ENCODE measurements at places on chromosomes 12 and 14.

GRCh38 chr14:44955528-44955927 lies 6.2 kb downstream of the KLHL28 start:
- H3K27ac ChIP-seq = no peak overlapping the region
- H3K4me1 ChIP-seq = peaks cover 6% of the 10 kb centered on the region
- no peak overlapping the region for H3K4me3 ChIP-seq
- no peaks in the 10 kb centered on the region for H3K27me3 ChIP-seq
- DNase-seq = no peak

DNA sequence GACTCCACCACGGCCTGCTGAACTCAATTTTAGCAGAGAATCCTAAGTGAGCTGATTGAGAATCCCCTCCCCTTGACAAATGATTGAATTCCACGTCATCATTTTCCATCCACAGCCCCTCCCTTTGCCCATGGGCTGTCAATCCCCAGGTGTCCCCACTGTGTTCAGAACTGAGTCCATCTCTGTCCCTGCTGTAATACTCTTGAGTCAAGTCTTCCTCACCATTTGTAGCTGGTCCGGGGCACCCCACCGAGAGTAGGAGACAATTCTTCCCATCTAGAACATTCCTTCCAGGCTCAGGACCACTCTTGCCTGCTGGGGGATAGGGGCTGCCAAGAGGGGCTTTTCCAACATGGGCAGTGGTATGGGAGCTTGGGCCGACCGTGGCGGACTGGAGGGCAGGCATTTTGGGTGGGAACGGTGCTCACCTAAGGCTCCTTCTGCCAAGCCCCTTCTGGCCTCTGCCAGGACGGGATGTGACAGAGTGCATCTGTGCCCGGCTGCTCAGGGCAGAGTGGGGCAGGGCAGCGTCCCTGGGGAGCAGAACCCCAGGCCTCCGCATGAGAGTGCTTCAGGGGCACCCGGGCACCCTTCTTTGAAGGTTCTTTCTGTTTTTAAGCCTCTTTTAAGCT lies 218.1 kb upstream of the RTL1 start:
- H3K27me3 ChIP-seq = no peaks in the 10 kb centered on the region
- no peak for DNase-seq
- no peaks in the 10 kb centered on the region for H3K36me3 ChIP-seq
- H3K4me3 ChIP-seq = no peak overlapping the region
- peaks cover 15% of the 10 kb centered on the region for H3K4me1 ChIP-seq
- H3K27ac ChIP-seq = no peak overlapping the region

DNA sequence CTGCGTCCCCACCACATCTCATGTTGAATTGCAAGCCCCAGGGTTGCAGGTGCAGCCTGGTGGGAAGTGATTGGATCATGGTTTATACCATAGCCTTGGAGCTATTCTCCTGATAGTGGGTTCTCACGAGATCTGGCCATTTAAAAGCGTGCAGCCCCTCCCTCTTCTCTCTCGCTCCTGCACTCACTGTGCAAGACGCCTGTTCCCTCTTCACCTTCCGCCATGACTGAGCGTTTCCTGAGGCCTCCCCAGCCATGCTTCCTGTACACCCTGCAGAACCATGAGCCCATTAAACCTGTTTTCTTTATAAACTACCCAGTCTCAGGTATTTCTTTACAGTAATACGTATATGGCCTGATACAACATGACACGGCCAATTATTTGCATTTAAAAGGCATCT lies 146.6 kb downstream of the RIMBP2 start:
- H3K27me3 ChIP-seq = no peaks in the 10 kb centered on the region
- H3K4me1 ChIP-seq = no peaks in the 10 kb centered on the region
- H3K4me3 ChIP-seq = no peak overlapping the region

DNA sequence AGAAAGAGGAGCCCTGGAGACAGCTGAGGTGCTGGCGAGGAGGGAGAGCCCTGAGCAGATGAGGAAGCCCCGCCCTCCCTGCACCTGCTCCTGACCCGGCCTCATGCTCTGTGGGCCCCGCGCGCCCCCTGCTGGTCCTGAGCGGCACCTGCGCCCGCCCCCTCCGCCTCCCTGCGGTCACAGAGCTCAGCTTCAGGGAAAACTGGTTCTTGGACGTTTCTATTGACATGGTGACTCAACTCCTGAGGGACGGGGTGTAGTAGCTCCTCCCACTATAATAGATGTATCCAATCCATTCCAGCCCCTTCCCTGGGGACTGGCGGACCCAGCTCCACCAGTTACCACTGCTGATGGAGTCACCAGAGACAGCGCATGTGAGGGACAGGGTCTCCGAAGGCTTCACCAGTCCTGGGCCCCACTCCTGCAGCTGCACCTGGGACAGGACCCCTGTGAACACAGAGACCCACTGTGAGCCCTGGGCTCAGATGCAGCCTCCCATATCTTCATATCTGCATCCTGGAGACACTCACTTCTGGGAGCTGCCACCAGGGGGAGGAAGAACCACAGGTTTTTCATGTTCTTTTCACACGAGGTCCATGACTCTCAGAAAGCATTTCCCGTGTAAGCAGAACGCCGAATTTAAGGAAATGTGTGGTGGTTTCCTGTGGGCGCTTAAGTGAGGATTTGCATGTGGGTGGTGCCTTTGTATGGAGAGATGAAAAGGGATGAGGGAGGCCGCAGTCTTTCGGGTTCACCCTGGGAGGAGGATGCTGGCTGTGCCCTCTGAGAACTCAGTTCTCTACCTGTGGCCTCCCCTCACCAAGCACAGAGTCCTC lies 1346.4 kb downstream of the TMEM121 start:
- H3K4me1 ChIP-seq = no peaks in the 10 kb centered on the region
- no peaks in the 10 kb centered on the region for H3K27me3 ChIP-seq
- no peaks in the 10 kb centered on the region for H3K36me3 ChIP-seq

- no peak overlapping the region for H3K4me3 ChIP-seq
- H3K27ac ChIP-seq = peak overlapping the region; percentile 36
- H3K27me3 ChIP-seq = no peaks in the 10 kb centered on the region
- DNase-seq = peak; percentile 30
- H3K4me1 ChIP-seq = peaks cover 4% of the 10 kb centered on the region
Measured at GRCh38 chr12:10205220-10205807, 7.4 kb upstream of the GABARAPL1 start.

- H3K4me3 ChIP-seq = no peak overlapping the region
- no peaks in the 10 kb centered on the region for H3K36me3 ChIP-seq
- H3K27ac ChIP-seq = no peak overlapping the region
- DNase-seq = no peak
- no peaks in the 10 kb centered on the region for H3K4me1 ChIP-seq
Measured at GRCh38 chr12:122643207-122643805, 59.9 kb downstream of the HCAR2 start.

DNA sequence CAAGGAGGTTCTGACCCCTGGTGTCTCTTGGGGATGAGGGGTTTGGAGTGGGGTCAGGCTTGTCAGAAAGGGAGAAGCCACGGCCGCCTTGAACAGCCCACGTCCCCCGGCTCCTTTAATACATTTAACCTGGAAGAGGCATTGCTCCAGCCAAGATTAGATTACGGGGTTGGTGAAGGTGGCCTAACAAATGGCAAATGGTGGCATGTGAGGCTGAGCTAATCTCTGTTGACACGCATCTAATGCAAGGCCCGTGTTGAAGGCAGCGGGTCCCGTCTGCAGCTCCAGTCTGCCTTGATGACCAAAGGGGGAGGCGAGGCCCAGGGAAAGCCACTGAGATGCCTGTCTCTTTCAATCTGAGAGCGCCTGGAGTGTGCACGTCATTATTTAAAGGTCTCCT lies 673.7 kb upstream of the TBX3 start:
- H3K27ac ChIP-seq = no peak overlapping the region
- no peaks in the 10 kb centered on the region for H3K27me3 ChIP-seq
- no peak for DNase-seq

DNA sequence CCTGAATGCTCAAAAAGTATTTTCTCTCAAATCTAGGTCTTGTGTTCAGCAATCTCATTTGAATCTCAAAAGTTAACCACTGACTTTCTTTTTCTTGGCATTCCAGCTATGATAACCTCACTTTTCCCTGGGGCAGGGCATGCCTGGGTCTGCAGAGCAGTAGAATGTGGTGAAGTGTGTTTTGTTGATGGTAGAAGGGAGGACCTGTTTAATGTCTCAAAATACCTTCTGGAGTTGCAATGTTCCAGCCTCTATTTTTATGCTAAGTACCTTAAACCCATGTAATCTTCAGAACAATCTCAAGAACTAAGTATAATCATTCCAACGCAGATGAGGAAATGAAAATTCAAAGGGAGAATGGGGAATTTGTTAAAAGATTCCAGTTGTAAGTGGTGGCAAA lies 82.1 kb upstream of the FUT8 start:
- no peaks in the 10 kb centered on the region for H3K36me3 ChIP-seq
- no peak overlapping the region for H3K4me3 ChIP-seq
- H3K4me1 ChIP-seq = peaks cover 12% of the 10 kb centered on the region
- H3K27ac ChIP-seq = no peak overlapping the region

- no peak overlapping the region for H3K4me3 ChIP-seq
- DNase-seq = no peak
- H3K36me3 ChIP-seq = no peaks in the 10 kb centered on the region
Measured at GRCh38 chr14:100015251-100015655, 50.0 kb upstream of the EVL start.

DNA sequence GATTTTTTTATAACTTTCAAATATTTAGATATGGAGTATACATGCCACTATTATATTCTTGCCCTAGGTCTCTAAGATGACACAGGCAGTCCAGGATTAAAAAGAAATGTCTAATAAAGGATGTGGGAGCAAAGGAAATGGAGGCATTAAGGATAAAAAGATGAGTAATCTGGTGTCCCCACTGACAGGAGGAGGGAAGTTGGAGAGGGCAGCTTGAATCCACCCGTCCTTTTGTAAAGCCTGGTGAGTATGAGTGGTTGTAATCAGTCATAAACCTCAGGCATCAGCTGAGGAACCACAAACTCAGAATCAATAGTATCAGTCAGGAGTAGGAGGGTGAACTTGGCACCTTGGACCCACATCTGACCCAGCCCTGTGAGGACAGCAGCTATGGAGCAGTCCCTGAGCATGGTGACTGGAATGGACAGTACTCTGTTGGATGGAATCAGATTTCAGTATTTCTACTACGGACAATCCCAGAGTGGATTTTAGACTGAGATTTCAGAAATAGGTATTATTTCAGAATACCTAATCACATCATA lies 100.5 kb downstream of the EXOC5 start:
- no peak overlapping the region for H3K27ac ChIP-seq
- no peak for DNase-seq
- no peak overlapping the region for H3K4me3 ChIP-seq

- DNase-seq = no peak
- peaks cover 32% of the 10 kb centered on the region for H3K4me1 ChIP-seq
- no peaks in the 10 kb centered on the region for H3K27me3 ChIP-seq
- peaks cover 16% of the 10 kb centered on the region for H3K36me3 ChIP-seq
- H3K27ac ChIP-seq = no peak overlapping the region
- no peak overlapping the region for H3K4me3 ChIP-seq
Measured at GRCh38 chr12:24945039-24945438, 3.9 kb downstream of the BCAT1 start.

- H3K27me3 ChIP-seq = no peaks in the 10 kb centered on the region
- no peak for DNase-seq
- no peak overlapping the region for H3K4me3 ChIP-seq
- H3K27ac ChIP-seq = no peak overlapping the region
- no peaks in the 10 kb centered on the region for H3K4me1 ChIP-seq
Measured at GRCh38 chr12:34186492-34186891, 164.2 kb downstream of the ALG10 start.

GRCh38 chr14:22502551-22502950 lies 86.5 kb downstream of the DAD1 start:
- H3K4me1 ChIP-seq = no peaks in the 10 kb centered on the region
- H3K36me3 ChIP-seq = no peaks in the 10 kb centered on the region
- DNase-seq = no peak
- no peaks in the 10 kb centered on the region for H3K27me3 ChIP-seq
- no peak overlapping the region for H3K27ac ChIP-seq

- H3K4me3 ChIP-seq = no peak overlapping the region
- no peaks in the 10 kb centered on the region for H3K27me3 ChIP-seq
- no peaks in the 10 kb centered on the region for H3K4me1 ChIP-seq
- H3K36me3 ChIP-seq = no peaks in the 10 kb centered on the region
Measured at GRCh38 chr12:13379531-13380188, 183.1 kb downstream of the EMP1 start.

DNA sequence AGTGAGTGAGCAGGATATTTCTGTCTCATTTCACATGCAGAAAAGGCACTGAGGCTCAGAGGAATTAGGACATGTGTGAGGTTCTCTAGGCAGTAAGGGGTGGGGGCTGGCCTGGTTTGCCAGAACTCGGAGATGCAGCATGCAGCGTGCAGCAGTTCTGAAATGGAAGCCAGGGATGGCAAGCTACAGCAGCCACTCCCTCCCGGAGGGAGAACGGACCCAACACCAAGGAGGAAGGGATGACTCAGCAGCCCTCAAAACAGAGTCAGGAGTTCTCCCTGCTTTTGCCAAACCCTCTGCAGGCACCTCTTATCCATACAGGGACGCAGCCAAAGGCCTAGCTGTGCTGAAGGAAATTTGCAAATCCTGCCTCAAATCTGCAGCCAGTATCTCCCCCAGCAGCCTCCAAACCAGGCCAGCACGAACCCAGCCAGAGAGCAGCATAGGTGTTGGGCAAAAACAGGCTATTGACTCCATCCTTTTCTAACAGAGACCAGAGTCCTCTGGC lies 10.3 kb upstream of the SERPINA3 start:
- no peaks in the 10 kb centered on the region for H3K27me3 ChIP-seq
- H3K36me3 ChIP-seq = no peaks in the 10 kb centered on the region
- peak; percentile 95 for DNase-seq
- peak overlapping the region; percentile 69 for H3K27ac ChIP-seq
- peaks cover 37% of the 10 kb centered on the region for H3K4me1 ChIP-seq

DNA sequence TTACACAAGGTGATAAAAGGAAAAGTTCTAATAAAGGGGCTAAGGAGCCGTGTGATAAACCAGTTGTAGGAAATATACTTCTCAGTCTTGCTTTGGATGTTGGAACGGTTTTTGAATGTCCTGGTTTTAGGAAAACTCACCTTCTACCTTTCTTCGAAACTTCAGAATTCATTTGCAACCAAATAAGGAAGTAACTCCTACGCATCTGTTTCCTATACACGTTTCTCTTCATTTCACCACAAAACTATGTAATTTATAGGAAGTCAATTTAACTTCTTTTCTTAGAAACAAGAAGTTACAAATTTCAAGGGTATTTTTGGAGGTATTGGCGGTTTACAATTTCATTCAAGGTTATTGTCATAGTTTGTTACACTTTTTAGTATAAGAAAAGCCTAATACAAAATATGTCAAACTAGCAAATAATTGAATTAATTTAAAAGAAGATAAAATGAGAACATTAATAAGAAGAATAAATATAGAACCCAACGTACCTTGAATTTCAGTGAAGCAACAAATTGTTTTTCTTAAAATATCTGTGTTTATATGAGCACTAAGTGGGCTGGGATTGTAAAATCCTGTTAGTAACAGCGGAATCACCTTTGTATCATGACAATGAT lies 33.2 kb upstream of the CD69 start:
- no peaks in the 10 kb centered on the region for H3K27me3 ChIP-seq
- H3K27ac ChIP-seq = peak overlapping the region; percentile 64
- no peak for DNase-seq
- H3K4me1 ChIP-seq = peaks cover 12% of the 10 kb centered on the region
- H3K4me3 ChIP-seq = no peak overlapping the region
- H3K36me3 ChIP-seq = no peaks in the 10 kb centered on the region

GRCh38 chr12:119115296-119115905 lies 63.3 kb upstream of the HSPB8 start:
- no peaks in the 10 kb centered on the region for H3K36me3 ChIP-seq
- DNase-seq = peak; percentile 10
- no peak overlapping the region for H3K27ac ChIP-seq
- no peak overlapping the region for H3K4me3 ChIP-seq

- peaks cover 16% of the 10 kb centered on the region for H3K4me1 ChIP-seq
- peak; percentile 78 for DNase-seq
- H3K4me3 ChIP-seq = no peak overlapping the region
- H3K27ac ChIP-seq = peak overlapping the region; percentile 58
Measured at GRCh38 chr12:92208613-92209121, 63.0 kb upstream of the BTG1 start.

- no peak for DNase-seq
- H3K27ac ChIP-seq = no peak overlapping the region
- no peaks in the 10 kb centered on the region for H3K27me3 ChIP-seq
- H3K4me3 ChIP-seq = no peak overlapping the region
Measured at GRCh38 chr14:94864387-94865195, 94.7 kb upstream of the GSC start.
